ENCODE measurements at places on chromosomes 16 and 17.

DNA sequence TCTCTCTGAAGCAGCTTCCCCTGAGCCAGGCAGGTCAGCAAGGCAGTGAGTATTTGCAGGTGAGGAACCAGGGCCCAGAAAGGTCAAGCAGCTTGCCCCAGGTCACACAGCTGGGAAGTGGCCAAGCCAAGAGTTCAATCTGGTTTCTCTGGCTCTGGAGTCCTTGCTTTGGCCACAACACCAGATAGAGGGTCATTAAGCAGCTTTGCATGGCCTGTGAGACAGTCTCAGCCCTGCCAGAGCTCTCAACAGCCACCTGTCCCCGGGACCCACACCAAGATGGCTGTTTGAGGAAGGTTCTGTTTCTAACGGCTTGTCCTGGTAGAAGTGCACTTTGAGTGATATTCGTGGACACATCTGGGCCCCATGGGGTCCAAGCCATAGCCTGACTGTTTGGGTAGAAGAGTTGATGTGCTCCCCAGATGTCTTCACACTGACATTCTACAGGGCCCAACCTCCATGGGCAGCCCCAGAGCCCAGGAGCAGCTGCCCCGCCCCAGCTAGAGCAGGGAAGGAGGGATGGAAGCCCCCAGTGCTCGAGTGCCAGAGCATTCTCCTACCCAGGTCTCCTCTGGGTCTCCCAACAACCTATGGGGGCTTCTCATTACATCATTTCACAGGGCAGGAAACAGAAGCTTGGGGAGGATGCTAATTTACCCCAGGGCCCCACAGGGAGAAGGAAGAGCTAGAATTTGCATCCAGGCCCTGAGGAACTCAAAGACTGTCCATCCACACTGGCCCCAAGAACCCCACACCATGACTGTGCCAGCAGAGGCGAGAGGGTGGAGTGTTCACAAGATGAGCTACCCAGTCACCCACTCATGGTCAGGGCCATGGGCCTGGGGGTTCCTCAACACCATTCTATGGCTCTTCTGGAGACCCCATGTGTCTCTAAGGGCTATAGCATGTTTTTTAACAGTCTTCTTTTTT is 107.3 kb upstream of the CDH5 start:
- DNase-seq = no peak

DNA sequence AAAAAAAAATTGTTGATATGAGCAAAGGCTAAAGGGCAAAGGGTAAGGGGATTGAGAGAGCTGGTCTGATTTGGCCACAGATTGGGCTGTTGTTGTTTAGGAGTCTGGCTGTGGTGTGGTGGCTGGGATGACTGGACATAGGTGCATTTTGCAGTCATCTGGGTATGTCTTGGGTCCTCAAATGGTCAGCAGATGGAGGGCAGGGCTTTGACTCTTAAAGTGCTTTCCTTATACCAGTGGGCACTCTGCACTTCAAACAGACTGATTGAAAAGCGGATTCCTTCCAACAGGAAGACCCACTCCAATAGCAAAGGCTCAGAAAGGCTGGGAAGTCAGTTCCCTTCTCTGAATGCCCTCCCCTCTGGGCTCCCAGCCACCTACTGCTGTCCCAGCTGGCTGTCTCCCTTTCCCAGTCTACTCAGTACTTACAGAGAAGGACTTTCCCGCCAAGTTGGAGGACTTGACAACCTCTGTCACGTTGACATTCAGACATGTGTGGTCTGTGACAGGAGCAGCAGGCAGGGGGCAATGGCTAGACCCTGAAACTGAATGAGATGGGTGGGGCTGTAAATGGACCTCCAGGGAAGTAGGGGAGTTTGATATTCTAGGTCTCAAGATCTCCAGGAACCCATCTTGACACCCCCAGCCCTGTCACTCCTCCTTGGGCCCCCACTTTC is 19.6 kb upstream of the MFSD6L start:
- DNase-seq = no peak

- DNase-seq = no peak
Observed at GRCh38 chr16:78650339-78651074, 551.1 kb downstream of the WWOX start.

DNA sequence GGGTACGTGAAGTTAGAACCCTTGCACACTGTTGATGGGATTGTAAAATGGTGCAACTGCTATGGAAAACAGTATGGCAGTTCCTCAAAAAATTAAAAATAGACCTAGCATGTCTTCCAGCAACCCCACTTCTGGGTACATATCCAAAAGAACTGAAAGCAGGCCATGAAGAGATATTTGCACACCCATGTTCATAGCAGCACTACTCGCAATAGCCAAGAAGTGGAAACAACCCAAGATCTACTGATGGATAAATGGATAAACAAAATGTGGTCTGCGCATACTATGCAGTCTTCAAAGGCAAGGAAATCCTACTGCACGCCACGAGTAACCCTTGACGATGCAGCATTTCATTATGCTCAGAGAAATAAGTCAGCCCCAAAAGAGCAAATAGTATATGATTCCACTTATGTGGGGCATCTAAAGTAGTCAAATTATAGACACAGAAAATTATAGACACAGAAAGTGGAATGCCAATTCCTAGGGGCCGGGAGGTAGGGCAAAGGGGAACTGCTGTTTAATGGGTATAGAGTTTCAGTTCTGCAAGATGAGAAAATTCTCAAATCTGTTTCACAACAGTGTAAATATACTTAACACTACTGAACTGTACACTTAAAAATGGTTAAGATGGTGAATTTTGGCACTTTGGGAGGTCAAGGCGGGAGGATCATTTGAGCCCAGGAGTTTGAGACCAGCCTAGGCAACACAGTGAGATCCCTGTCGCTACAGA is 17.2 kb downstream of the CORO7 start:
- no peak for DNase-seq

DNA sequence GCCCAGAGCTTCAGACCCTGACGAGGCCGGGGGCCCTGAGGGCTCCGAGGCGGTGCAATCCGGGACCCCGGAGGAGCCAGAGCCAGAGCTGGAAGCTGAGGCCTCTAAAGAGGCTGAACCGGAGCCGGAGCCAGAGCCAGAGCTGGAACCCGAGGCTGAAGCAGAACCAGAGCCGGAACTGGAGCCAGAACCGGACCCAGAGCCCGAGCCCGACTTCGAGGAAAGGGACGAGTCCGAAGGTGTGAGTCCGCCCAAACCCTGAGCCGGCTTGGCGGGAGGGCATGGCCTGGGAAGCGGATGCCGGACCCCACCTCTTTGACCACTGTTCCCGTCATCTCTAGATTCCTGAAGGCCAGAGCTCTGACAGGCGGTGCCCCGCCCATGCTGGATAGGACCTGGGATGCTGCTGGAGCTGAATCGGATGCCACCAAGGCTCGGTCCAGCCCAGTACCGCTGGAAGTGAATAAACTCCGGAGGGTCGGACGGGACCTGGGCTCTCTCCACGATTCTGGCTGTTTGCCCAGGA is 4.4 kb downstream of the NOL3 start:
- no peak for DNase-seq

GRCh38 chr16:21614896-21615295 is 15.5 kb downstream of the METTL9 start:
- DNase-seq = no peak

GRCh38 chr16:22342082-22342481 is 32.3 kb downstream of the CDR2 start:
- DNase-seq = no peak

DNA sequence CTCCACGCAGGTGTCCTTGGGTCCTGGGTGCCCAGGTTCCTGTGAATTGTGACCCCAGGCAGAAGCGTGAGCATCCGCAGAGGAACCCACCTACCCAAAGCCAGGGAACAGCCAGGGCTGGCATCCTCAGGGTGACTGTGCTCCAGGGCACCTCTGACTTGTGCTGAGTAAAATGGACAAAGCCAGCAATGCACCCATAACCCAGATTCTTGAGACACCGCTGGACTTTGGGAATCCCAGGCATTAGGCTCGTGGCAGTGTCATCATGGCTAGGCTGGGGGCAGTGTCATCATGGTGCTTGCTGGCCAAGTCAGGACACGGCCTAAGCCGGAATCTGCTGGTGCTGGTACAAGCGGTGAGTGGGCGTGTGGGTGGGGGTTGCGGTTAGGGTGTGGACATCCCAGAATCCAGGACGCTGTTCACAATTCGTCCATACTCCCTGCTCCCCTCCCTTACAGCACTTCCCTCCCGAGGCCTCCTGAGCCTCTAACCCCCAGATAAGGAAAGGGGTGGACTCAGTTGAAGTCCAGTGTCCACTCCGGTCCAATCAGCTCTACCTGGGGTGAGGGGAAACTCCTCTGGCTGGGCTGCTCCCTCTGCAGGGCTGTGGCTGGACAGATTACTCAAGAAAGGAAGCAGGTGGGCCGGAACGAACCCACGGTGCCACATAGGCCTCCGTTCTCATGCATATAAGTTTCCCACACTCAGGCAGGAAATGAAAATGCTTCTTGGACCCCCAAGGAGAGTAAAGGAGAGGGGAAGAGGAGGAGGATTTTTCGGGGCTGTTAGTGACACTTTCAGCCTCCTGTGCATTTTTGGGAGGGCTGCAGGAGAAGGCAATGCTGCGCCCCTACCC is 138.9 kb downstream of the SEC14L1 start:
- DNase-seq = no peak

DNA sequence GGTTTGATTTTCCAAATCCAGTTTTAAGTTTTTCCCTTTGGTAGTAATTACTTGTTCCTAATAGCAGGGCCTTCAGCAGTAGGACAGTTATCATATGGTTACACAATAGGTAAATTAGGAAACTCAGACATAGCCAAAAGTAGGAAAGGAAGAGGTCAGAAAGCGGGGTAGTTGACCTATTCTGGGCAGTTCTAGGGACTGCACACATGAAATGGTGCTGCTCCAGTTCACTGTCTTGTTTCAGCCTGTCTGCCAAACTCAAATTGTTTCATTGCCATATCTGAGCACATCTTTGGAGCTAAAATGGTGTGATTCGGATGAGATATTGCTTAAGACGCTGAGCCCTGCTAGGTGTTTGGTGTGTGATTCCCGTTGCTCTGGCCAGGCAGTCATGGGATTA is 56.7 kb downstream of the TANGO6 start:
- DNase-seq = no peak

DNA sequence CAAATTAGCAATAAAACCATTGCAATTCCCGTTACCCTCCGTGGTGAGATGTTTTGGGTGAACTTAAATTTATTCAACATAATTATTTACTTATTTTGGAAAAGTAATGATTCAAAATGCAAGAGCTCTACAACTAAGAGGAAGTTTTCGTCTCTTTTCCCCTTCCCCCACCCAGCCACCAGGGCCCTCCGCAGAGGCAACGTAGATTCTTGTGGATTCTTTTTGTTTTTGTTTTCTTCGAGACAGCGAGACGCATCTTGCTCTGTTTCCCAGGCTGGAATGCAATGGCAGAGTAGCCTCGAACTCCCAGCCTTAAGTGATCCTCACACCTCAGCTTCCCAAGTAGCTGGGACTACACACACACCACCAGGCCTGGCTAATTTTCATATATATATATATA is 19.2 kb downstream of the CCDC40 start:
- no peak for DNase-seq

DNA sequence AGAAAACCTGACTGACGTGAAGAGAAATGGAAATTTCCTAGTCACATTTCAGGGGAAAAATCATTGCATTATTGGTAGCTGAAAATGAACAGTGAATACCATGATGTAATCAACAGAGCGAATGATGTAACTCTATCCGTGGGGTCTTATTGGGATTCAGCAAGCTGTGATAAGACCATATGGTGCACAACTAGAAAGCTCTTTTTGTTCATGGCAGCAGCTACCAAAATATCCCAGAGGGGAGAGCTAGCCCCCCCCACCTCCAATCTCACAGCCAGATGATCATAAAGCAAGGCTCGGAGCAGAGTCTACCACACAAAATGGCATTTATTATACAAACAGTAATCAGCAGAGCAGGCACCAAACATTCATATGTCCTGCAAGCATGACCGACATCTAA is 22.2 kb upstream of the DNAH17 start:
- DNase-seq = no peak

DNA sequence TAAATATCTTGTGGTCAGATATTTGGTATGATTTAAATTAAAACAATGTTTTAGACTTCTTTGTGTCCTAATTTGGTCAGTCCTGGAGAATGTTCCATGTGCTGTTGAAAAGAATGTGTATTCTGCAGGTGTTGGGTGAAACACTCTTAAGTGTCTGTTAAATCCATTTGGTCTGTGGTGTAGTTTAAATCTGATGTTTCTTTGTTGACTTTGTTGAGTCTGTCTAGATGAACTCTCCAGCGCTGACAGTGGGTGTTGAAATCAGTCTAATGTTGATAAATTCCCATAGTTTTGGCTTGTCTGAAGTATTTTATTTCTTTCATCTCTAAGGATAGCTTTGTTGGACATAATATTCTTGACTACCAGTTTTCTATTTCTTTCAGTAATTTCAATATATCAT is 18.8 kb downstream of the TANC2 start:
- no peak for DNase-seq

- no peak for DNase-seq
Observed at GRCh38 chr16:21277045-21277926, 804 bp downstream of the CRYM start.

- no peak for DNase-seq
Observed at GRCh38 chr16:10694306-10694705, 424 bp downstream of the TEKT5 start.
